ENCODE measurements at places on chromosomes 7 and 10.

- DNase-seq = no peak
These were observed 28.4 kb downstream of the ENTPD1 start for GRCh38 chr10:95784279-95784913.

GRCh38 chr10:118809357-118810220 is 54.8 kb upstream of the CACUL1 start:
- no peak for DNase-seq

DNA sequence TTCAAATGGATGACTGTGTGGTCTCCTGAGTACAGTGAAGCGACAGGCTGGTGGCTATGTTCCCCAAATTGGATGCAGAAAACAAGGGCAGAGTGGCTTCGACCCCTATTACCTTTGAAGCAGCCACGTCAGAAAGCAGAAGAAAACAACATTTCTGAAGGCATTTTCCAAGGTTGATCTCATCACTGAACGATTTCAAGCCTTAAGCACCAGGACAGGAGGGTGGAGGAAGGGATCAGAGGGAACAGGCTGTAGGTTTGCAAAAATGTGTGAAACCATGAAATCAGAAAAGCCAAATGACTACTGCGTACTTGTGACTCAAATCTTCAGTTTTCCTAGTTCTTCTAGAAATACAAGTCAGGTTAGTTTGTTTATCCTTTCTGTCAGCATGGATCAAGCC is 181.0 kb upstream of the TMEM106B start:
- peak; percentile 20 for DNase-seq

GRCh38 chr10:49294731-49295130 is 4.2 kb upstream of the C10orf71 start:
- no peak for DNase-seq

DNA sequence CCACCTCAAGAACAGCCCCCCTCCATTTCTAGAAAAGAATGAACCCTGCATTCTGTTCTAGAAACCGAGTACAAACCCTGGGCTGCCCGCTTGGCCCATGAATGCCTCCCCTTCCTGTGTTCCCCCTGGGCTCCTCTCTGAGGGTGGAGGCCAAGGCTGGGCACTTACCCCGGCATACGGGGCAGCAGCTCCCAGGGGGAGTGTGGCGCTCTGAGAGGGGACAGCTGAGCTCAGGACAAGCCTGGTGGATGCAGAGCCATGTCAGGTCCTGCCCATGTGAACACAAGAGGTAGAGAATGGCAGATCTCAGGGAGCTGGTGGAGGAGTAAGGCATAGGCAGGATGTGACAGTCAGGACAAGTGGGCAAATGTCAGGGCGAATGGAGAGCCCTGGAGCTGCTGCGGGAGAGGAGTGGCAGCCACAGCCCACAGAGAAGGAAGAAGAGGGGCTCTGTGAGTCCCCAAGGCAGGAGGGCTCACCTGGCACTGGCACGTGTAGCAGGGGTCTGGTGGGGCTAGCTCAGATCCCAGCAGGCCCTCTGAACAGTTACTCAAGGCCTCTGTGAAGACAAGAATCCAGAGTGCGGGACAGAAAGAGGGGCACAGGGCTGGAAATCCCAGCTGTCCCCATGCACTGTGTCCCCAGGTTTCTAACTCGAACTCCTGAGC is 18.9 kb downstream of the ATP6V1F start:
- DNase-seq = no peak

DNA sequence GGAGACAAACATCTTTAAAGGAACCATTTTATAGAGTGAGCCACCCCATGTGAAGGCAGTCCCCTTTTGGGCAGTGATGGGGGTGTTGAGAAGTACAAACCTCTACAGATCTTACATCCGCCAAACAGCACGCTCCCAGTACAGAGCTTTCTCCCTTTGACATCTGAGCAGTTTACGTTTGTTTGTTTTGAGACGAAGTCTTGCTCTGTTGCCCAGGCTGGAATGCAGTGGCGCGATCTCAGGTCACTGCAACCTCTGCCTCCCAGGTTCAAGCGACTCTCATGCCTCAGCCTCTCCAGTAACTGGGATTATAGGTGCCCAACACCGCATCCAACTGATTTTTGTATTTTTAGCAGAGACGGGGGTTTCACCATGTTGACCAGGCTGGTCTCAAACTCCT is 128.9 kb downstream of the CCDC3 start:
- no peak for DNase-seq

- no peak for DNase-seq
These were observed 21.3 kb downstream of the ZEB1 start for GRCh38 chr10:31340343-31340742.

- no peak for DNase-seq
These were observed 11.6 kb upstream of the ATP6V0E2 start for GRCh38 chr7:149862156-149862555.

DNA sequence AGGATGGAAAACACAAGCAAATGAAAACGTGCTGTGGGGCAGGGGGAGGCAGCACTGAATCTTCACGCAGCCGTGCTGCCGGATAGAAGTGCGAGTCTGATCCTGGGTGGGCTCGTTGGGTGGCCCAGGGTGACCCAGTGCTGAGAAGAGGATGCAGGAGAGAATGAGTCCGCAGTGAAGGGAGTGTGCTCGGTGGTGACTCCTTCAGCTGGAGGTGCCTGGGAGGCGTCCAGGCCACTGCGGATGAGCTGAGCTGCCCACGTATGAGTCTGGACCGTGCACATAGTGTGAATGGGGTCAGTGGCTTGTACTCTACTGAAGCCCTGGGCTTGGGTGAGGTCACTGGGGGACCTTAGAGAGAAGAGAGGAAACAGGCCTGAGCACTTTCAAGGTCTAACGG is 190.0 kb upstream of the MGMT start:
- no peak for DNase-seq

GRCh38 chr7:122467661-122468449 is 163.3 kb upstream of the FEZF1 start:
- no peak for DNase-seq

DNA sequence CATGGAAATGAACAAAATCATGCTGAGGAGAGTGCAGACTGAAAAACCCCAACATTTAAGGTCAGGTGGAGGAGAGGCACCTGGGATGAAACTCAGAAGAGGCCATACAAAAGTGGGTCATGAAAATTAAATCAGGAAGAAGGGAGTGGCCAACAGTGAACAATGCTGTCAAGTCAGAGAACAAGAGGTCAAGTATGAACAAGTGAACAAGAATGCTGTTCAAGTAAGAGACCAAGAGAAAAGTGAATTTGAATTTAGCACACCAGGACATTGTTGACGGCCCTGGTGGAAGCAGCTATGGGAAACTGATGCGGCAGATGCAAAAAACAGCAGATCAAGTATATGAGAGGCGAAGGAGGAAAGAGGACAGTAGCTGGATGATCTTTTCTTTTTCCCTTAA is 7.9 kb downstream of the CEP41 start:
- DNase-seq = no peak

GRCh38 chr10:6351495-6351894 is 148.8 kb downstream of the PFKFB3 start:
- DNase-seq = no peak

- DNase-seq = no peak
These were observed 2.5 kb downstream of the IGFBP3 start for GRCh38 chr7:45918556-45918955.
